ENCODE measurements at places on chromosomes 13 and 19.

- peak; percentile 44 for DNase-seq
These were observed 32.9 kb downstream of the ZNF701 start for GRCh38 chr19:52602941-52603340.

DNA sequence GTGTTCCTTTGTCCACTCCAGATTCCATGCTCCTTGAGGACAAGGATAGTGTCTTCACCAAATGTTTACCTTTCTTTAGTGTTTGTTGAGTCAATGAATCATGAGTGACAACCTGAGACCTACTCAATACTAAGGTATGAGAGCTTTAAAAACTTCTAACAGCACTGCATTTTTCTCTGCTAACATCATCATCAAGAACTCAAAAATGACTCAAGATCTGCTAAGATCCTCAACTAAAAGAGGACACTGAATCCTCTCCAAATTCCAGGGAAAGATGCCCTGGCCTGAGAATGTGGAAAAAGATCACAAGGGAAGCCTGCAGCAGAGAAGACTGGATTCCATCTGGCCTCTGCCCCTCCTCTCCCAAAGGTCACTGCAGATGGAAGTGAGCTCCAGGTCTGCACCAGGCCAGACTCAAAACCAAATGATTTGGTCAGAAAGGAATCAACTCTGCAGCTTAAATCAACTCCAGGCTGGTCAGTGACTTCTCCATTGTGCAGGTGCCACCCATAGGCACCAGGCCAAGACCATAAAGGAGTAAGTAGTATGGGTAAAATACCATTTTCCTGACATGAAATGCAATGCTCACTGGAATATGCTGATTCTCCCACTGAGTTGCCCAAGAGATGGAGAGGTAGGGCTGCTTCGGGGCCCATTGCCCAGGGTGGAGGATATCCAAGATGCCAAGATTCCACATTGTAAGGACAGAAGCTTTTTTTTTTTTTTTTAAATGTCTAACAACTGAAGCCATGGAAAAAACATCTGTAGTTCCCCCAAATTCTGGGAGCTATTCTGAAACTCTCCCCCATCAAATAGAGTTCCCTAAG is 89.5 kb upstream of the DOCK9 start:
- peak; percentile 92 for DNase-seq

DNA sequence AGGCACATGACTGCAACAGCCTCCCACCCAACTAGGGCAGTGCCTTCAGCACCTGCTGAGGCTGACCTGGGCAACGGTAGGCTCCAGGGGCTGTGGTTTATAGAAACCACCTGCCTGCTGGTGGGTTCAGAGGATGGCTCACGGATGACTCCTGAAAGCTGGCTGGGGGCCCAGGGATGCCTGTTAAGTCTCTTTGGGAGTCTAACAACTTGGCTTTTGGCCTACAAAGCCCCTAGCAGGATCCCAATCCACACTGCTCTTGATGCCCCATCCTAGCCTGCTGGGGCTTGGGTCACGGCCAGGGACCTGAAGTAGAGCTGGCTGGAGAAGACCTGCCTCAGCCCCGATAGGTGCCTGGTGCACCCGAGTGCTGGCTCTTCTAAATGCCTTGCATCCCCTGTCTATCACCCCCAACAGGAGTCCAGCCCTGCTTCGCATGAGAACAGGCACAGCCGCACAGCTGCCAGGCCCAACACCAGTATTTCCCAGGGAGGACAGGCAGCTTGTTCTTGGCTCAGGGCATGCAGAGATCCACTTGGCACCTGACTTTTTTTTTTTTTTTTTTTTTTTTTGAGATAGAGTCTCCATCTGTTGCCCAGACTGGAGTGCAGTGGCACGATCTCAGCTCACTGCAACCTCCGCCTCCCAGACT is 9.1 kb upstream of the EPHX3 start:
- DNase-seq: peak; percentile 25

DNA sequence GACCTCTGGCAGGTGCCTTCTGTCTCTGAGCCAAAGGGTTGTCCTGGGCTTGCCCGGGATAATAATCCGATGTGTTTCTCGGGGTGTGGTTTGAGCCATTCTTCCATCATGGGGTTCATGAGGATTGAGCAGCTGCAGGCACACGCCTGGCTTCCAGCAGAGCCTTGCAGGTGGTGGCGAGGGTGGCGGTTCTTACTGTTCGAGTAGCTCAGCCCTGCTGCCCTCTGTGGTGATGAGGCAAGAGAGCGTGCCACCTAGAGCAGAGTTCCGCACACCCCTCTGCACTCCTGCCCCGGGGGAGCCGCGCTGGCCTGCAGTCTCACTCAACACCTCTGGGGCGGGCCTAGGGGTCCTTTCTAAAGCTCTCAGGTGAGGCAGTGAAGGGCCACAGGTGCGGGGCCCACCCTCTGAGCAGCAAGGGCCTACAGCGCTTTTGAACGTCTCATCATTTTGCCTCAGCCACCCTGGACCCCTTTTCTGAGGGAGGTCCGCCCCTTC is 3.8 kb downstream of the SCN1B start:
- no peak for DNase-seq

GRCh38 chr13:112242777-112243176 is 133.4 kb upstream of the SPACA7 start:
- DNase-seq: no peak

DNA sequence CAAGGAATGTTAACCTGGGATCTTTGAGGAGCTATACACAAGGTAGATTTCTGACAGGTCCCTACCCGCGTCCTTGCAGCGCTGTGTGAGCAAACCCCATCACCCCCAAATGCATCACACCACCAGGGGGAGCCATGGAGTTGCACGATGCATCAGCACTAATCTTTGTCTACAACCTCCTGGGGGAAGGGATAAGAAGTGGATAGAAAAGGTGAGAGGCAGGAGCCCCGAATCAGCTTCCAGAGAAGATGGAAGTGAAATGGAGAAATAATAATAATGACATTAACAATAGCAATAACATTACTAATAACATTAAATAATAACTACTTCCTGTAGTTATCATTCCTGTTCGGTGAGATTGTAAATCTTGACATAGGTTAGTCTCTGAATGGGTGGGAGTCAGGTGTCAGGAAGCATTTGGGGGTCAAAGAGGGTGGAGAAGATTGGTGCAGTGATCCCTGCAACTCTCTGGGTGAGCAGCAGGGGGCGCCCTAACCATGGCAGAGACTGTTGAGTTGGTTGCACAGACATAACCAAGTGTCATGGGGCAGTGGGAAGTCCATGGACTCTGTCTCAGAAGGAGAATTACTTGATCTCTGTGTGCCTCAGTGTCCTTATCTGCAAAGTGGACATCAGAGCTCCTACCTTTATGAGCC is 16.5 kb downstream of the SIGLEC7 start:
- DNase-seq: peak; percentile 51

GRCh38 chr13:80448725-80449124 is 107.8 kb upstream of the SPRY2 start:
- no peak for DNase-seq

DNA sequence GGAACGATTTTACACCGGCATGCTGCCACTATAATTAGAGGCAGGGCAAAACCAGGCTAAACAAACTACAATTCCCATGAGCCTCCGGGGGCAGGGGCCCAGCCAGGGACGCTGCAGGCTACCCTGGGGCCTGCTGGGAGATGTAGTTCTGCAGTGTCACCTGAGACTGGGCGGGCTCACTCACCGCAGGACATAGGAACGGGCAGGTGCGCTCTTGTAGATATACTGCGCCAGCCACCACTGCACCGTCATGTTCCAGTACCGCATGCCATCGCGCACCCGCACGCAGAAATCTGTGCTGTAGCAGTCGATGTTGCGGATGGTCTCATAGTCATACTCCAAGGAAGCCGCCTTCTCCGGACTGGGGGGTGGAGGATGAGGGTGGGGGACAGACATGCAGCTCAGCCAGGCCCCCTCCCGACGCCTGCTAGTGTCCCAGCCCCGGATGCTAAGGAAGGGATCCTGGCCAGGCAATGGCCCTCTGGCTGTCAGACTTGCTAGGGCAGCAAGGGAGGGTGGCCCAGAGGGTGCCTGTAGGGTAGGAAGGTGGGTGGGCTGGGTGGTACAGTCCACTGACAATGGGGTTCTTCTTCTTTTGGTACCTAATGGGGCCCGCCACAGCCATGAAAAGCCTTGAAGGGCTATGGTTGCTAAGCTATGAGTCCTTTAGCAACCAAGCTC is 5.8 kb upstream of the TMC4 start:
- peak; percentile 37 for DNase-seq

DNA sequence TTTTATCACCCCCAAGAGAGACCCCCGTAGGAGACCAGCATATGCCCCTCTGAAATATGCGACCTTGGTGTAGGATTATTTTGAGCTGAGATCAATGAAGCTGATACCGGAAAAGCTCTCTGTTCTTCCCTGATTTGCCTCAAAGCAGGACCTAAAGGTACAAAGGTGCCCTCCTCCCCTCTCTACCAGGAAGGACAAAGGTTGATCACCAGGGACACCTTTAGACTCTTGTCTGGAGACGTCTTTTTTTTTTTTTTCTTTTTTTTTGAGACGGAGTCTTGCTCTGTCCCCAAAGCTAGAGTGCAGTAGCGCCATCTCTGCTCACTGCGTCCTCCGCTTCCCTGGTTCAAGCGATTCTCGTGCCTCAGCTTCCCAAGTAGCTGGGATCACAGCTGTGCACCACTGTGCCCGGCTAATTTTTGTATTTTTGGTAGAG is 792 bp upstream of the PEX11G start:
- no peak for DNase-seq

- no peak for DNase-seq
These were observed 2033.9 kb upstream of the PCDH20 start for GRCh38 chr13:63449550-63449949.

GRCh38 chr13:21324803-21325202 is 134.3 kb downstream of the ZDHHC20 start:
- no peak for DNase-seq

GRCh38 chr13:43583321-43583720 is 203.5 kb downstream of the ENOX1 start:
- DNase-seq: no peak

- DNase-seq: peak; percentile 44
These were observed 10.1 kb upstream of the TPRX2 start for GRCh38 chr19:47848823-47849473.

GRCh38 chr13:31264151-31264550 is 64.4 kb downstream of the B3GLCT start:
- peak; percentile 83 for DNase-seq

- DNase-seq: no peak
These were observed 159.5 kb downstream of the OLFM4 start for GRCh38 chr13:53188120-53188519.

GRCh38 chr13:36766295-36766694 is 52.7 kb upstream of the RFXAP start:
- peak; percentile 78 for DNase-seq

DNA sequence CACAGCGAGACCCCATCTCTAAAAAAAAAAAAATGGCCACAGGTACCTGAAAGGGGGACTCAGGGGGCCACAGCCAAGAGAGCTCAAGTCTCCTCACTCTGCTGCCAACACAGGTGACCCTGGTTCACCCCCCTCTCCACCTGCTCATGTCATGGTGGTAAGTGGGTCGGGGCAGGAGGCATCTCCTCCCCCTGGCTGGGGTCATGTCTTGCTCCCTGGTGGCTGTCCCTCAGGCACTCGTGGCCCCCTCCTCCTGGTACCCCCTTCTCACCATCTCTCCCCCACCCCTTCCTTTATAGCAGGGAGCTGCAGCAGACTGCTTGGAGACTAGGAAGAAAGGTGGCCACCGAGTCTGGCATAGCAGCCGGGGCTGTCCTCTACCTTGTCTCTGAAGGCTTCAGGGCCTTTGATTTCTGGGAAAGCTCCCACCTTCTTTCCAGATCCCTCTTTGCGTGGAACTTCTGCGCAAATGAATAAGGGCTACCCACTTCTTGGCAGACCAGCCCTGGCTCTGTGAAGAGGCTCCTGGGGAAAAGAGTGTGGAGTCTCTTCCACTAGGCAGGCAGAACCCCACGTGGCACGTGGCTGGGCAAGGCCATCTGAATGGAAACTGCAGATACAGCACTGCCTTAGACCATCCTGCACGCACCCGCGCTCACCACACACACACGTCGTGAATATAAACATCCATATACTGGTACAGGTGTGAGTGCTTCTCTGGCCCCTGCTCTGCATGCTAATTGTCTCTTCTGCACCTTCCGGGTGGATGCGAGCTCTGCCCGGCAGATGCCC is 20.1 kb upstream of the MIER2 start:
- DNase-seq: no peak

- no peak for DNase-seq
These were observed 54.6 kb downstream of the ARHGAP35 start for GRCh38 chr19:46915386-46915785.

GRCh38 chr19:35130761-35131720 is 3.8 kb downstream of the LGI4 start:
- DNase-seq: no peak

GRCh38 chr13:108911807-108912206 is 282.4 kb downstream of the MYO16 start:
- DNase-seq: no peak
